ENCODE measurements at places on chromosomes 12 and 14. TPM values are rescaled to one million over a fixed set of nuclear protein-coding genes. Genes with fewer than 3 reads are reported as not detected.

The REC8 gene
- total RNA-seq = 8.1 TPM

The SLC35F4 gene
- not detected for total RNA-seq

The SERPINA9 gene
- total RNA-seq = not detected

The SLC38A4 gene
- 0.07 TPM for total RNA-seq

The B3GNT4 gene
- total RNA-seq = not detected

The BDKRB2 gene
- not detected for total RNA-seq

The PIWIL1 gene
- not detected for total RNA-seq

The CALCOCO1 gene
- 58.2 TPM for total RNA-seq

The SPX gene
- 1.3 TPM for total RNA-seq

The PAX9 gene
- total RNA-seq = 0.07 TPM

The SDSL gene
- 2.8 TPM for total RNA-seq

The RTL1 gene
- total RNA-seq = not detected

The NR4A1 gene
- total RNA-seq = 1.3 TPM

The CYP46A1 gene
- under 0.01 TPM for total RNA-seq

The MMP14 gene
- total RNA-seq = 318 TPM

The KRT81 gene
- not detected for total RNA-seq
